Stimulated activated effector memory CD8-positive, alpha-beta T cell treated with anti-CD3 and anti-CD28 coated beads, Interleukin-12 subunit alpha, Interleukin-12 subunit beta, amount 100 ng/mL, for 72 hours (primary cell): ENCODE measurements at places on chromosomes 5 and 9.

GRCh38 chr5:151068433-151069197 is 12.2 kb downstream of the TNIP1 start:
- peak; percentile 43 for DNase-seq

- no peak for DNase-seq
Measured at GRCh38 chr5:3145641-3146040, 394.2 kb upstream of the IRX2 start.

DNA sequence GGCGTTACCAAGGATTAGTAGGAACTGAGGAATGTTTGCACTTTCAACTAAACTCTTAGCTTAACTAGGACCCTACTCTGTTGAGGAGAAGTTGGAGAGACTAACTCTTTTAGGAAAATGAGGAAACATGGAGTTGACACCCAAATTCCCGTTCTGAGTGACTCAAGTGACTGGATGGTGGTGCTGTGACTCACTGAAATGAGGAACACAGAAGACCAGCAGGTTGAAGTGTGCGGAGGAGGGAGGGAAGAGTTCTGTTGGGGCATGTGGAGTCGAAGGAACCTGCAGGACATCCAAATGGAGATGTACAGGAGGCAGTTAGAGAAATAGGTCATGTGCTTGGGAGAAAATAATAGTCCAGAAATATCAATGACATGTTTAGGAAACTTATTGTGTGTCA is 8.2 kb downstream of the HEXB start:
- DNase-seq, result no peak

GRCh38 chr9:113993838-113994540 is 84.1 kb downstream of the AMBP start:
- DNase-seq, result no peak

- DNase-seq, result no peak
Measured at GRCh38 chr5:59559847-59560246, 333.7 kb downstream of the PDE4D start.

DNA sequence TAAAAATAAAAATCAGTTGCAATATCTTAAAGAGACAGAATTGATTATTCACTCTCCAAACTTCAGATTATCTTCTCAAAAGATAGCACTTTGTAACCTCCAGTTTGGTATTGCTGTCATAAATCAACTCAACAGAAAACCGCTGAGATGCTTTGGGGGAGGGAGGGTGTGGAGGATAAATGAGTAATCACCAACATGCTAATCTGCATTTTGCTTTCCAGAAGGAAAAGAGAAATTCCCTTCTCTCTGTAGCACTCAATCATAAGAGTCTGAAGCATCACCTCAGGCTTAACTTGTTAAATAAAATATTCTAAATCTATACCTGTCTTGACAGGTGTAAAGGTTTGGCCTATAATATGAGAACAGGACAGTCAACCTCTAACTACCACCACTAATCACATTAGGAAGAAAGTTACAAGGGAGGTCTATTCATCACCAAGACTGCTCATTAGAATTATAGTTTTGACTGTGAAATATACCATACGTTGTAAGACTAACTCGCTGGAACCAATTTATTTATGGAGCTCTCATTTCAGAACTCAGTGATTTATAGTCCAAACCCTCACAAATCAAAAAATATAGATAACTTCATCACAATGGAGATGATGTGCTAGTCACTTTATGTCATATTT is 89.0 kb downstream of the PIK3R1 start:
- DNase-seq, result no peak

GRCh38 chr5:139272471-139273321 is 20.8 kb upstream of the MATR3 start:
- DNase-seq, result no peak

GRCh38 chr9:130868230-130868629 is 28.4 kb downstream of the QRFP start:
- no peak for DNase-seq

GRCh38 chr5:2020730-2021129 is 138.0 kb upstream of the IRX4 start:
- DNase-seq, result no peak

DNA sequence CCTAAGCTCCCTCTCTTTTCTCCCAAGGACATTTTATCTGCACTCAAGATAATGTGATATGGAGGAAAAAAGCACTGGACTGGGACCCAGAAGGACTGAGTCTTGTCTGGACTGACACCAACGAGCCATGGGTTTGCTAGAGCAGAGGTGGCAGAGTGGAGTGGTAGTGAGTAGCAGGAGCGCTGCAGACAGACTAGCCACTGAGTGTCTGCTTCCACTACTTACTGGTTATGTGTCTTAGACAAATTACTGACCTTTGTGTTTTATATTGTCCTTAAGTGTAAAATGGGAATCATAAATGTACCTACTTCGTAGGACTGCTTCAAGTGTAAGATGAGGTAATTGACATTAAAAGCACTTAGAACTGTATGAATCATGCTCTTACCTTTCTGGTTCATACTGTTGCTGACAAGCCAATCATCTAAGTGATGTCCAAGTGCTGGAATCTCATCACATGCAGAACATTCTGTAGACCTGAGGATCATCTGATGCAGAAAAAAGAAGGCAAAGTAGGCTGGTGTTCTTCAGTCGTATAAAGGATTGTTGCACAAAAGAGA is 12.5 kb upstream of the PRLR start:
- no peak for DNase-seq

- DNase-seq, result no peak
Measured at GRCh38 chr5:178259623-178260536, 27.3 kb upstream of the PHYKPL start.

DNA sequence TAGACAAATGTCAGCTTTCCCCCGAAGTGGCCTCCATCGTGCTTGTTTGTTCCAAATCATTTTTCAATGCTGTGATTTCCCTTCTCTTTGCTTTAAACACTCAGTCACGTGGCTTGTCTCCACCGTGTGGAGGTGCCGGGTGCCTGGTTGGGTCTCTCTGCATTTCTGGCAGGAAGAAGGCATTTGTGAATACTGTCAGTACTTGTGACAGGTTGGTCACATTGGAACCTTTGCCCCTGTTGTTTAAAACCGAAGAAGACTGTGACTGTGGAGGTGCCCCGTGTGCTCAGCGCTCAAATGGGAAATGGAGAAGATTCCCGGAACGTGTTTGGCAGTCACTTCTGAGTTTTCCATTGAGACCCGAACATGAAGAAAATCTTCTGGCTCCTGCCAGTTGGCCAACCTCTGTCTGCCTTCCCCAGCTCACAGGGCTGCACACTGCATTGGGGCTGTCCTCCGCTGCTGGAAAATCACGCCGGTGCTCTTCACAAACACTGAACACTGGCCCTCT is 74.6 kb downstream of the LMNB1 start:
- DNase-seq, result no peak
